ENCODE measurements at places on chromosomes 7 and 10.
A peak's percentile ranks its signal among the peaks of the same experiment; 100 is the strongest.

DNA sequence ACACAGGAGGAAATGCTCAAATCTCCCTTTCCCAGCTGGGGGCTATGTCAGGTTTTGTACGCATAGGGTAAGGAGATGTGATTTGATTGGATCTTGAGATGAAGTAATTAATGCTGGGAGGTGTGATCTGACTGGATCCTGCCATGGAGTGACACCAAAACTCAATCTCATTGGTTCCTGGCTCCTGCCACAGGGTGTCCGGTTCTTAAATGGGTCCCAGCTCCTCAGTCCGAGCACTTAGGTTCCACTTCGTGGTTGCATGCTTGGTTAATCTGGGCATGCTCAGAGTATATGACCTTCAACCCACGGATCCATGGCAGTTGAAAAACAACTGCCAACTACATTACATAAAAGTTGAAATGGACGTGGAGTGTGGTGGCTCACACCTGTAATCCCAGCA lies 3.1 kb upstream of the ZNF12 start:
- DNase-seq: peak; percentile 47

- no peak for DNase-seq
These were observed 82.9 kb downstream of the FAM13C start for GRCh38 chr10:59279476-59279875.

GRCh38 chr10:73220989-73221388 lies 26.1 kb downstream of the DNAJC9 start:
- DNase-seq: no peak

DNA sequence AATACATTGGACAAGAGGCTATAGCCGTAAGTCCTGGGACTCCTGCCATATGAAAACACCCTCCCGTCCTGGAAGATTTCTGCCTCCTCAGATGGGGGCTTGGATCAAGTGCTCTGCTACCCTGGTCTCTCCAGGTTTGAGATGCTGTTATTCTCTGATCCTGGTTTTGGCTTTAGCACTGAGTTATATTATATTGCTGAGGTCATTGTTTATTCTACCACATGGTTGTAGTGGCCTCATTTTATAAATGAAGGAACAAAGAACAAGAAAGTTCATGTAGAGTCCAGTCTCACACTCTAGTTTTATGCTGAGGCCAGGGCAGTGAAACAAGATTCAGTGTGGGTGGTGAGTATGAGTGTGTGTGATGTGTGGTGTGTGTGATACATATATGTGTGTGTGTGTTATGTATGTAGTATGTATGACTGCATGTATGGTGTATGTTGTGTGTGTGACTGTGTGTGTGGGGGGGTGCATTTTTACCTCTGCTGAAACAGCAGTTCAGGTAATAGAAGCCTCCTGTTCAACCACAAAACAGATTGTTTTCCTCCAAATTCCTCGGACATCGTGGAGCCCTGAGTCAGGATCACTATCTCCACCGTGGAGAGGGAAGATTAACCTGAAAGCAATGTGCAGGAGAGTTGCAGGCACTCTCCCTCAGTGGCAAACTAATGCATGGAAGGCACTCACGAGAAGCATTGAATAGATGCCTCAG lies 80.7 kb downstream of the C7orf25 start:
- no peak for DNase-seq

DNA sequence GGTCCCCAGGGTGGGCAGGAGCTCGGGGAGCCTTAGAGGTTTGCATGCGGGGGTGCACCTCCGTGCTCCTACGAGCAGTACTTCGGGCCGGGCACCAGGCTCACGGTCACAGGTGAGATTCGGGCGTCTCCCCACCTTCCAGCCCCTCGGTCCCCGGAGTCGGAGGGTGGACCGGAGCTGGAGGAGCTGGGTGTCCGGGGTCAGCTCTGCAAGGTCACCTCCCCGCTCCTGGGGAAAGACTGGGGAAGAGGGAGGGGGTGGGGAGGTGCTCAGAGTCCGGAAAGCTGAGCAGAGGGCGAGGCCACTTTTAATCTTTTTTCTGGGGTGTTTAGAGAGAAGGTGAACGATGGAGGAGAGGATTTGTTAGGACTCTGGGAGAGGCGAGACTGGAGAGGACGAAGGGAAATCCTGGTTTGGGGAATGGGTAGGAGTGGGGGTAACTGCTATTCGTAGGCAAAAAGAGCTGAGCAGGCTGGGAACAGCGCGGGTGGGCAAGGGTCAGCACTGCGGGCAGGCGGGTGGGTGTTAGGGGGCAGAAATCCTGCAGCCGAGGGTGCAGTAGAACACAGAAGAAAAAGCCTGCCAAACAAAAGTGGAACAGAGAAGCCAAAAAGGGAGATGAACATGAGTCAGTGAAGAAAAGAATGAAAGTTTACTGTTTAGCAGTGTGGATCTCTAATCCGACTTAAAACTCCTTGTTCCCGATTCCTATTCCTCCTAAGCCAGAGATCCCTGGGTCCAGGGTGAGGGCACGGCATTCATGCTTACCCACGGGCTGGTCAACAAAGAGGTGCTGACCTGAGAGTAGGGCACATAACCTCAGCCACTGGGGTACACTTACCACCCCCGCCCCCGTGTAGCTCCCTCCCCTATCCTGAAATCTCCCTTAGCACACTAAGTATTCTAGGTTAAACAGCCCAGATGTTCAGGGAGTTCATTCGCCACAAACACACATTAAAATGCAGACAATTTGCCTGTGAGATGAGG lies 26.9 kb downstream of the PRSS2 start:
- peak; percentile 64 for DNase-seq

GRCh38 chr7:151572136-151572535 lies 52.4 kb upstream of the RHEB start:
- no peak for DNase-seq

DNA sequence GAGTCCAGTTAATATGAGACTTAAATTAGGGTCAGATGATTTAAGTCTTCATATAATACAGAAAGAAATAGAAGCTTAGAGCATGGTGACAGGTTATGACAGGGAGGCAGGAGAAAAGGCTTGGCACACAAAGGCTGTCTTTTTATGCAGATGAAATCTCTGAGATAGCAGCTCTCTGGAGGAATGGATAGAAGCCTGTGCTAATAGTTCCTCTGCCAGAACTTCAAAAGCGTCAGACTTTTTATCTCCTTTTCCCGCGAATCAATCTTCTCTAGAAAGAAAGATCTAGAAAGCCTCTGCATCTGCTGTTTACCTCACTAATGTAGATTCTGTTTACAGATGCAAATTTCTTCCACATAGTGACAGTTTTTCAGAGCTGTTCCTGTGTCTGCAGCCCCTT lies 1106.2 kb downstream of the XPNPEP1 start:
- no peak for DNase-seq

DNA sequence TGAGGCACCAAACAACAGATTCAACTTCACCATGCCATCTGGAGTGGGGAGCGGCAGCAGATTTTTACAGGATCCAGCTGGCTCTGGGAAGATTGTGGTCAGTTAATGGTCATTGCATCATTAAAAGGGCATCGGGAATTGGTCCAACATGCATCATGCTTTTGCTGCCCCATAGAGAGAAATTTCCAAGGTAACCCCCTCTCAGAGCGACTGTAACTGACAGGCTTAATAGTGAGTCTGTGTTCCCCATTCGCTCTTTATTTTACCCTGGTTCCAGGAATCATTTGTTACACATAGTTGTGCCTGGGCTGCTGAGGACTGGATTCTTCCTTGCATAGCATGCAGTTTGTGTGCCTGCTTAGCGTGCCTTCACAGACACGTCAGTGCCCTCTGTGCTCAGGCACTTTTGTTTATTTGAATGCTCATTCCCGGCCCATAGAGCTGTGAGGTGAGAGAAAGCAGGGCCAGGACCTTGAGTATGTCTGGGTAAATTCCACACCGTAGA lies 49.9 kb downstream of the CDHR3 start:
- DNase-seq: no peak

- no peak for DNase-seq
These were observed 4.3 kb downstream of the NPS start for GRCh38 chr10:127553417-127553816.

GRCh38 chr7:80918399-80918798 lies 452 bp downstream of the SEMA3C start:
- no peak for DNase-seq

GRCh38 chr10:104935656-104936055 lies 294.6 kb downstream of the SORCS3 start:
- DNase-seq: no peak

GRCh38 chr7:19963695-19964094 lies 190.3 kb upstream of the TMEM196 start:
- DNase-seq: no peak

DNA sequence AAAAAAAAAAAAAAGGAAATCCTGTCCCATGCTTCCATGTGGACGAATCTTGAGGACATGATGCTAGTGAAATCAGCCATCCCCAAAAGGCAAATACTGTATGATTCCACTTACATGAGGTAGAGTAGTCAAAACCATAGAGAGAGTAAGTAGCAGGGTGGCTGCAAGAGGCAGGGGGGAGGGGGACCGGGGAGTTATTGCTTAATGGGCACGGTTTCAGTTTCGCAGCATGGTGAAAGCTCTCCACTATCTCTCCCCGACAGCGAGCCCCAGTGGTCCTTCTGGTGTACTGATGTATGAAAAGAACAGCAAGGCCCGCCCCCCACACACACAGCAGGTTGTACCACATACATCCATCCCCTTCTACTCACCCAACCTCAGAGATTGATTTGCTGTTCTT lies 32.8 kb downstream of the NOD1 start:
- peak; percentile 74 for DNase-seq

DNA sequence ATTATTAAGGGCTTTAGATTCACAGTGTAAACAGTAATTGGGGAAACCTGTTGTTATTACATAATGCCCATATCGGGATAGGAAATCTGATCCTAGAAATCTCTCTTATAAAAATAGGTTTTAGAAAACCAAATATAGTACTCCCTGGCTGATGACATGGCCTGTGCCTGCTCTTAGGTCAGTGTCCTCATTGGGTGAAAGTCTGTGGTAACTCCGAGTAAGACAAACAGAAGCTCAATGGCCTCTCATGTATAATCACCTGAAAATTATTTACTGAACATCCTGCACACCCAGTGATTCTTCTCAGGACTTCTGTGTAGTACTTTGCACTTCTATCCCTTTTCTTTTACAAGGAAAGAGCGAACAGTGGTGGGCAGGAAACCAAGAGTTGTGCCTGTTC lies 37.8 kb downstream of the SEM1 start:
- no peak for DNase-seq

GRCh38 chr10:111203615-111204014 lies 126.8 kb downstream of the ADRA2A start:
- DNase-seq: no peak

DNA sequence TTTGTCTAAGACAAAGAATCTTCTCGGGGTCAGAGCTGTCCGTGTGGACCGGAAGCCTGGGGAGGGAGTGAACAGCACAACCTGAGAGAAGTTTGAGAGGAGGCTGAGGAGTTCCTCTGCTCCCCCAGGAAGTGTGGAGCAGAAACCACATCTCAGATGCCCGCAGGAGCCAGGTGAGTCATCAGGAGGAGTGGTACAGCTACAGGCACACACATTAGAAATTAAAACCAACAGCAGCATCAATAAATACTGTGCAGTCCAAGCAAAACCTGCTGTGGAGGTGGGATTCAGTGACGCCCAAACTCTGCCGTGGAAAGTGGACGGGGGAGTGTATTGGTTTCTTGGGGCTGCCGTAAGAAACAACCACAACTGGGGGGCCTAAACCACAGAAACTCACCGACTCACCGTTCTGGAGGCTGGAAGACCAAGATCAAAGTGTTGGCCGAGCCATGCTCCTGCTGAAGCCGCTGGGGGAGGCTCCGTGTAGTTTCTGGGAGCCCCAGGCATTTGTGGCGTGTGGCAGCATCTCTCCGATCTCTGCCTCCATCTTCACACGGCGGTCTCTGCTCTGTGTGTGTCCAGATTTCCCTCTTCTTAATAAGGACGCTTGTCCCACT lies 31.2 kb upstream of the GARS1 start:
- no peak for DNase-seq

DNA sequence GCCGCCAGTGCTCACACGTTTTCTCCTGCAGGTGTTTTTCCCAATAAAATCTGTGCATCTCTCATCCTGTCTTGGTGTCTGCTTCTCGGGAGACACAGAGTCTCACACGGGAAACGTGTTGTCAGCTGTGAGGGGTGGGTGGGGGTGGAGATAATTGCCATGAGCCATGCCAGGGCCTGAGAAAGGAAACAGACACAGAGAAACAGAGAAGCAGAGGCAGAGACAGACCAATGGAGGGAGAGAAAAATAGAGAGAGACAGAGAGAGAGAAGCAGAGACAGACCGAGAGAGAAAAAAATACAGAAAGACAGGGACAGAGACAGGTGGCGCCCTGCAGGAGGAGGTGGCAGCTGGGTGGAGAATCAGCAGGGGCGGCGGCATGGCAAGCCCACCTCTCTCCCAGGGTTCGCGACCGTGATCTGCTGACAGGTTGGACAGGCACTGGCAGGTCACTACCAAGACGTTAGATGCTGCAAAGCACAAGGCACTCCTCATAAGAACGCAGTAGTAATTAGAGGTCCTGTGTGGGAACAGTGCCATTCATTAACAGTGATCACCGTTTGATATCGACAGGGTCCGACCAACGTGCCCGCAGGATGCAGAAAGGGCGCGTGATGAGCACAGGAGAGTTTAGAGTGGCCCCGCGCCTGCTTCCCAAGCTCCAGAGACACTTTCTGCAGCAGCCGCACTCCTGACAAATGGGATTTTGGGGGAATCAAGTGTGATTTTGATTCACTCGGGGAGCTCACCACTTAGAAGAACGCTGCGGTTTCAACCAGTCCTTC lies 70.5 kb upstream of the INSIG1 start:
- no peak for DNase-seq

- DNase-seq: no peak
These were observed 175.8 kb downstream of the TNS3 start for GRCh38 chr7:47405921-47406800.

DNA sequence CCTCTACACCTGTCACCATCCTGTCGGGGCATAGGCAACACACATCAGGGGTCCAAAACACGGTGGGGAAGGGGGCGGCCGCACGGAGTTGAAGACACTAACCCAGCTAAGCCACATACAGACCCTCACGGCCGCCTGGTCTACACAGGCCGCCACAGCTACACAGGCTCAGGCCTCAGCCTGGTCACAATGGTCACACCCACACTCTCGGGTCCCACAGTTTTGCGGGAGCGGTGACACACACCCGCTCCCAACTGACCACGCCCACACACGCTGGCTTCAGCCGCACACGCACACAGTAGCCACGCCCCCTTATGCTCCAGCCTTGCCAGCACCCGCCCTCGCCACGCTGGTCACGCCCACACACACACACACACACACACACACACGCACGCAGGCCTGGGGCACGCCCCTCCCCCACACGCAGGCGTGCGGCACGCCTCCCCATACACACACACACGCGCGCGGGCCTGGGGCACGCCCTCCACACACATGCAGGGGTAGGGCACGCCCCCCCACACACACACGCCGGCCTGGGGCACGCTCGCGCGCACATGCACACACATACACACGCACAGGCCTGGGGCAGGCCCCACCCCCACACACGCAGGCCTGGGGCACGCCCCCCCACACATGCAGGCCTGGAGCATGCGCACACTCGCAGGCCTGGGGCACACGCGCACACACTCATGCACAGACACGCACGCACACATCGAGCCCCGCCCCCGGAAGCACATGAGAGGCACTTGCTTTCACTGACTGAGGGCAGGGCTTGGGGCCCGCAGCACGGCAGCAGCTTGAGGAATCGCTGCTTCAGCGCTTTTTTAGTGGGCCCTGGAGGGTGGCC lies 12.3 kb upstream of the OGA start:
- peak; percentile 92 for DNase-seq
